ENCODE measurements at places on chromosomes 6 and 20.
A peak's percentile ranks its signal among the peaks of the same experiment; 100 is the strongest.

DNA sequence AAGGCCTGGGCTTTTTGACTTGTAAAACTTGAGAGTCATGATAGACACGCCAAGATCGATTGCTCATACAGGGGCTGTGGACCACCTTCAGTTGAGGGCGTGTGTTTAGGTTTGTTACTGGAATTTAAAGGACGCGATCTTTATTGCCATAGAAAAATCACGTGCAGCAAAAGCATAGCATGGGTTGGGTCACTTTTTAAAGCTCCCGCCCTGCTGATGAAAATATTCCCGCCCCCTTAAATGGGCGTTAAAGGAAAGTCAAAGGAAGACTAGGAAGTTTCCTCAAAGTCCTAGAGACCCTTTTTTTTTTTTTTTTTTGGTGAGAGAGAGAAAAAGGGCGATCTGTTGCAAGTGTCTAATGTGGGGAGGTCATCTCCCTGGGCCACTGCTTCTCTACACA is 23.1 kb downstream of the TFAP2A start:
- DNase-seq = no peak

DNA sequence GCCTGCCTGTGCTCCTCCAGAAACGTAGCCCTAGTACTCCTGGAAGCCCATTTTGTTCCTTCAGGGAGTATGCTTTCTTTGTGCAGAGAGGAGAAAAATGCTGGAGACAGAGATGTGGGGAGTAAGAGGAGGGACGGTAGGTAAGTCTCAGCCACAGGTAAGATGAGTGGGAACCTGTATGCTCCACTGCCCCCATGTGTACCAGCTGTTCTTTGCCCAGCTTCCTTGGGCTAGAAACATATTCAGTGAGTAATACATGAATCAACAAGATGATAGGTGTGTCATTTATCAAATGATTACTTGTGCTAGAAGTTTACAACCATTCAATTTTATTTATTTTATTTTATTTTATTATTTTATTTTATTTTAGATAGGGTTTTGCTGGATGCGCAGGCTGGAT is 13.6 kb upstream of the CEP85L start:
- no peak for DNase-seq

DNA sequence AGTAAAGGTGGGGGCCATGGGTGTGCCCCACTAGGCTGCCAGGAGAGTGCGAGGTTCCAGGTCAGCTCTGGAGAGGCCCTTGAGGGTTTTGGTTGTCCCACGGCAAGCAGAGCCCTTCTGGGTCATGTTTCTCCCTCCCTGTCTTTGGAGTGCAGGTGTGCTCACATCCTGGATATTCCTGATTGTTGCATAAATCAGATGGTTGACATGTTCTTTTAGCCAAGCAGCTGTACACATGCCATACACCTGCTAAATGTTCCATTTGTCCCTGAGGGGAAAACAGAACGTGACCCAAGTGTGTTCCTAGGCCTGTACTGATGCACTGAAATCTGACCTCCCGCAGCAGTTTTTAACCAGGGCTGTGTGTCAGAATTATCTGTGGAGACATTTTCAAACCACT is 77.5 kb upstream of the BEND3 start:
- DNase-seq = no peak

GRCh38 chr6:83847179-83847578 is 6.0 kb upstream of the RIPPLY2 start:
- no peak for DNase-seq

GRCh38 chr6:37052027-37052628 is 46.7 kb downstream of the FGD2 start:
- no peak for DNase-seq

GRCh38 chr6:160999516-160999915 is 7.9 kb downstream of the MAP3K4 start:
- no peak for DNase-seq

GRCh38 chr6:95784869-95785268 is 207.5 kb downstream of the MANEA start:
- no peak for DNase-seq

- no peak for DNase-seq
Measured at GRCh38 chr6:151010071-151010470, 144.6 kb downstream of the MTHFD1L start.

GRCh38 chr20:21396599-21397340 is 556 bp downstream of the NKX2-4 start:
- no peak for DNase-seq

DNA sequence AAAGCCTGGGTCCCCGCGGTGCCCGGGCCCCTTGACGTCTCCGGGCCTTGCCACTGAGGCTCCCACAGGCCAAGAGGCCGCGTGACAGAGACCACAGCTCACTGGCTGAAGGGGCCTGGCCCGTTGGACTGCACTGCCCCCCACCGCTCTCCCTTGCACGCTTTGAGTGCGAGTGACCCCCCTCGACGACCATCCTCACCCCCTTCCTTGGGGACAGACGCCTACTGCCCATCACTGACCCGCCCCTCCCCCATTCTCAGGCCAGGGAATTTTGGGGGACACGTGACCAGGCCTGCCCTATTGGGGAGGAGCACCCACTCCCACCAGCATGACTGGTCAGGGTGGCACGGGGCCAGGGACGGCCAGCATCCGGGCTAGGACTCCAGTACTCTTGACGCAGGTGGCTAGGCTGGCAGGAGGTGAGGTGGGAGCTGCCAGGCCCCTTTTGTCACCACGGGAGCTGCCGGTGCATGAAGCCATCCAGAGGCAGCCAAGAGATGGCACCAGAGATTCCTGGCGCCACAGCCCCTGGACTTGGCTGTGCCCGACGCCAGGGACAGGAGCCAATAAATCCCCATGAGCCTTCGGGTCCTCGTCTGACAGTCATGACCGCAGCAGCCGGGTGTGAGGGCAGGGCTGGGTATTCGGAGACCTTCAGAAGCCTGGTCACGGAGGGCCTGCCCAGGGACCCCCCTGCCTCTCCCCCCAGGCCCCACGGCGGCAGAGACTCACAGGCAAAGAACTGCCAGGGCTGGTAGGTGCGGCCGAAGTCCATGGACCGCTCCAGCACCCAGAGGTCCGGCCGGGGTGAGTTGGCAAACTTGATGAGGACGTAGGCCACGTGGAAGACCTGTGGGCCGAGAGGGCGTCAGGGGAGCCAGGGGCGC is 14.5 kb downstream of the LAMA5 start:
- no peak for DNase-seq

GRCh38 chr6:29925321-29925720 is 17.0 kb upstream of the HLA-A start:
- no peak for DNase-seq

DNA sequence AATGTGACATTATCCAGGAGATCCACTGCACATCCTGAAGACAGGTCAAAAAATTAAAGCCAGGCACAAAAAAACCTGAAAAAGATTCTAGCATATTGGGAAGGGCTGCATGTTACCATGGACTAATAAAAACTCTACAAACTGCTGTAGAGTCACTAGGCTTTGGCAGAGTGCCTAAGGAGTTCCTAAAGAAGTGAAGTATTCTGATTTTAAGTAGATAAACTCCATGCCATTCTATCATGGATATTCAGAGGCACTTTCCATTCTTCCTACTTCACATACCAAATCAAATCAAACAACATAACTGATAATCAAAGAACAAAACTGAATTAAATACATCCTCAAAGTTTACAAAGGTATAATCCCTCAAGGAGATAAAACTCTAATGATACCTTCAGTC is 3.0 kb upstream of the MBOAT1 start:
- DNase-seq = no peak

- no peak for DNase-seq
Measured at GRCh38 chr20:2327620-2328555, 32.1 kb downstream of the TGM3 start.

- no peak for DNase-seq
Measured at GRCh38 chr6:30265181-30265580, 52.0 kb upstream of the TRIM26 start.

DNA sequence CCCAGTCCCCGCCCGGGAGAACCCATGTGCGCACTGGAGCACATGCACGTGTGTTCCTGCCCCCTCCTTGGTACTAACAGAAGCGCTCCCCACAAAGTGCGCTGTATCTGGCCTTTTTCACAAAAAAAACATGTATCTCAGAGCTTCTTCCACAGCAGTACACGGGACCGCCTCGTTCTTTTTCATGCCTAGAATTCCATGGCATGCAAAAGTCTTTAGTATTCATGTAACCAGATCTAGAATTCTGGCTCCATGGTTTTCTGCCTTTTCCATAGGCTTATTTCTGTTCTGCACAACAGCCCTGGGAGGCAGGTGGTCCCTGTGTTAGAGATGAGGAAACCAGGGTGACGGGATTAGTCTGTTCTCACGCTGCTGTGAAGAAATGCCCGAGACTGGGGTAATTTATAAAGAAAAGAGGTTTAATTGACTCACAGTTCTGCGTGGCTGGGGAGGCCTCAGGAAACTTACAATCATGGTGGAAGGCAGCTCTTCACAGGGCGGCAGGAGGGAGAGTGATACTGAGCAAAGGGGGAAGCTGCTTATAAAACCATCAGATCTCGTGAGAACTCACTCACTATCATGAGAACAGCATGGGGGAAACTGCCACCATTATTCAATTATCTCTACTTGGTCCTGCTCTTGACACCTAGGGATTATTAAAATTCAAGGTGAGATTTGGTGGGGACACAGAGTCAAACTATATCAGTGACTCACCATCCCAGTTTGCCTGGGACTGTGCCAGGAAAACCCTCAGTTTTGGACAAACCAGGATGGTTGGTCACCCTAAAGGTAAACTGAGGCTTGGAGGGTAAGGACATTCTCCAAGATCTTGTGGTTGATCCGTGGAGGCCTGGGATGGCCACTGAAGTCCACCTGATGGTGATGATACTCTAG is 41.0 kb downstream of the C20orf203 start:
- DNase-seq = no peak

DNA sequence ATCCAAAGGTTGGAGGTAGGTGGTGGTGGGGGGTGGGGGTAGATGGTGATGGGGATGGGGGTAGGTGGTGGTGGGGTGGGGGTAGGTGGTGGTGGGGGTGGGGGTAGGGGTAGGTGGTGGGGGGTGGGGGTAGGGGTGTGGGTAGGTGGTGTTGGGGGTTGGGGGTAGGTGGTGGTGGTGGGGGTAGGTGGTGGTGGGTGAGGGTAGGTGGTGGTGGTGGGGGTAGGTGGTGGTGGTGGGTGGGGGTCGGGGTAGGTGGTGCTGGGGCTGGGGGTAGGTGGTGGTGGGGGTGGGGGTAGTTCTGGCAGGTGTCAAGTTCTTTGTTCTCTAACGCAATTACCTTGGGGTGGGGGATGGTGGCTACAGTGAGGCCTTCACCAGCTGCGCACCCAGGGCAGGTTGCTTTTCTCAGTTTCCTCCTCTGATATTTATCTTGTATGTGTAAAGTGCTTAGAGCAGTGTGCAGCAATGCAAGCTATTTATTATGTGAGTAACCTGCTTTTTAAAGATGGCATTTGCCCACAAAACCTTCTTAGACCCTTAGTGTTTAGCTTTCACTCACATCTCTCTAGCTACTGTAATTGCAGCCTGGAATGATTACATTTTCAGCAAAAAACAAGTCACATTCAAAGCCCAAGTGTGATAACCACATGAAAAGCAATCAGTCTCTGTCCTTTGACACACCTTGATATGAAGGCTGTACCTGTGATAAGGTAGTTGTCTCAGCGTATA is 8.2 kb upstream of the CCDC167 start:
- no peak for DNase-seq

GRCh38 chr6:1315201-1315559 is 3.3 kb downstream of the FOXQ1 start:
- DNase-seq = no peak

DNA sequence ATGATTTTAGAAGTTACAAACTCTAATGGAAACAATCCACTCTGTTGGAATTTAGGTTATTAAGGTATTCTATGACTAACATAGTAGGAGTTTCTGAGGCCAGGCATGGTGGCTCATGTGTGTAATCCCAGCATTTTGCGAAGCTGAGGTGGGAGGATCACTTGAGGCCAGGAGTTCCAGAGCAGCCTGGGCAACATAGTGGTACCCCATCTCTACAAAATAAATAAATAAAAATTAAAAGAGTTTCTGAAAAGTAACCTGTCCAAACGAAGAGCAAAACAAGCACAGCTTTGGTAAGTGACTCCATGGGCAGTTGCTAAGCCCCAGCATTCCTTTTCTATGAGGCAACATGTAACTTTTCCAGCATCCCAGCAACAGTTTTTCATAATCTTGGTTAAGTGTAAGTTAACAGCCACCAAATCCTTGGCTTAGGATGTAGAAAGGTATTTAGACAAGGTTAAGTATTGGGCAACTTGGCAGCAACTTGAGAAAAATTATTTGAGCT is 86.3 kb downstream of the SOX4 start:
- DNase-seq = no peak

GRCh38 chr6:41917528-41917927 is 3.4 kb downstream of the MED20 start:
- DNase-seq = peak; percentile 79

DNA sequence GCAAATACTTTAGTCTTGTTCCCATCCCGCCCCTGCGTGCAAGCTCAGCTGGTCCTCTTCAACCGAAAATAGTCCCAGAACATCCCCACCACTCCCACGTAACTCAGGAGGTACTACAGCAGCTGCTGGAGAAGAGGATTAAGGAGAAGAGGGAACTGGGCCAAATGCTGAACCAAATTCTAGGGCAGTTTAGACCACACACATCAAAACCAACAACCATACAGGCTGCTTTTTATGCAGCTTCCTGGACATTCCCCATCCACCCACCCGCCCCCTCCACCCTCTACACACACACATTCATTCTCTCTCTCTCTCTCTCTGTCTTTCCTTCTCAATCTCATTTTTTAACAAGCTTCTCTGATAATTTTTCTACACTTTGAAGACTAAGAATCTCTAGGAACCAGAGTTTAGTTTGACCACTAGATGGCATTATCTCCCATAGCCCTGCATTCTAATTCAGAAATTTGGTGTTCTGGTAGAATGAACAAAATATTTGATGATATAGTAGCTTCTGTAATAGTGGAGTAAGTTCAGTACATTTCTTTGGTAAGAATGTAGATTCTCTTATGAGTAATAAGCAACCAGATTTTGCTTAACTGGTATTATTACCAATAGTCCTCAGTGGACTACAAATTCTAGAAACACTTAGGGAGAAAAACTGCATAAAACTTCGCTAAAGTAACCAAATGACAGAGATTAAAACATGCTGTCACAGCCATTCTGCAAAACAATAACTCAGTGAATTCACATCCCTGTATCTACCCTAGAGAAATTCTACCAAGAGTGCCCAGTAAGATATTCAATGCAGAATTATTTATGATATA is 52.1 kb upstream of the BEND6 start:
- peak; percentile 31 for DNase-seq

- DNase-seq = no peak
Measured at GRCh38 chr20:34875642-34876405, 588 bp upstream of the ACSS2 start.

- DNase-seq = no peak
Measured at GRCh38 chr20:57288651-57289277, 22.3 kb upstream of the BMP7 start.

Data from amniotic stem cell (primary cell).